Kasumi-1 (cell line): ENCODE measurements at places on chromosomes 11 and 22.

DNA sequence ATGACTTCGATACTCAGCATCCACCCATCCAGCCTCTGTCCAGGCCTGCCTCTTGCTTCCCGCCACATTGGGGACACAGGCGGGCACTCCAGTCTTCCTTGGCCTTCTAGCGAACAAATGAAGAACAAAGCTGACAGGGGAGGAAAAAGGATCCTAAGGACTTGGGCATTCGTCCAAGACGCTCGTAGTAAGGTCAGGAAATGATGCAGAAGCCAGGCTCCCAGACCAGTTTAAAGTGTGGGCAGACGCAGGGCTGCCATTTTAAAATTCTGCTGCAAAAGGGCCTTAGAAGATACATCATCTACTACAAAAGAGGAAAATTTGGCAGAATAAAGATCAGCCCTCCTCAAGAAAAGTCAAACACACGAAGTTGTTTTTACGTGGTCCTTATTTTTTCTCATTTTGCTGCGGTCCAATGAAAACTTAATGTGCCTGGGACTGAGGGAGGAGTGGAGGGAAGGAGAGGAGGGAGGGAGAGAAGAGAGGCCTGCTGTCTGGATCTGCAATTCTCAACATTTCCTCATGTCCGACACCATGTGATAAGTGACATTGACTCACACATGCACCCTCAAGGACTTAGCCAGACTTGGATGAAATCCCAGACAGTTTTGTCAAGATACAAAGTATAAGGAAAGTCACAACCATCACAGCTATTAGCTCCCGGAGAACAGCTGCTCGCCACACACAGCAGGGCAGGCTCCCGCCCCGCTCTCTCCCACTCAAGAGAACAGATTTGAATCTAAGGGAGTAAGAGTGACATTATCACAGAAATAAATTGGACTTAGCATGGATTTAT is 5.7 kb downstream of the DNAL4 start:
- DNase-seq, result no peak

DNA sequence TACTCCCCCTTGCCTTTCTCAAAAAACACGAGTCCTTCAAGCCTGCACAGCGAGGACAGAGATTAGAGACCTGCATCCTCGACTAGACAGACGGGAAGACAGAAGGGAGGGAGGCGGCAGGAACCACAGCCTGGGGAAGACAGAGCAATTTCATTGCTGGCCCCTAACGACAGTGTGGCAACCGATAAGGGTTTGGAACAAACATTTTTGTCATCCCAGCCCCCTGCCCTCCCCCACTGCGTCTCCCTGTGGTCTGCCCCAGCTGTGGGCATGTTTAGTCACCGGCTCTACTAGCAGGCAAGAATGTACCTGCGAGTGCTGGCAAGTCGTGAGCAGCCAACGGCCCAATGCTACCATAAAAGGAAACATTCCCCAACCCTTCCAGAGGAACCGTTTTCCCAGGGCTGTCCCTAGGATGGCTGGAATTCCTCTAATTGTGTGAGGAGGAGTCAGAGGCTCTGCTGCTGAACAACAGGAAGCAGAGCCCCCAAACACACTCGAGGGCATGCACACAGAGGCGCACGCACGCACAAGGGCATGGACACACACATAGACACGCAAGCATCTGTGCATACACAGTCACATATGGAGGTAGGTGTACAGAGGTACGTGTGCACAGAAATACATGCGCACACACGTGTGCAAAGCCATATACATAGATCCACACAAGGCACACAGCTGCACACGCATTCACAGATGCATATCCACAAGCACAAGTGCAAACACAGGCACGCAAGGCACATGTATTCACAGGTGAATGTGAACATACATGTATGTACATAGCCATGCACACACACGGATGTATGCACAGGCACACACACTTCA is 58.3 kb downstream of the MYH9 start:
- DNase-seq, result peak; percentile 74

DNA sequence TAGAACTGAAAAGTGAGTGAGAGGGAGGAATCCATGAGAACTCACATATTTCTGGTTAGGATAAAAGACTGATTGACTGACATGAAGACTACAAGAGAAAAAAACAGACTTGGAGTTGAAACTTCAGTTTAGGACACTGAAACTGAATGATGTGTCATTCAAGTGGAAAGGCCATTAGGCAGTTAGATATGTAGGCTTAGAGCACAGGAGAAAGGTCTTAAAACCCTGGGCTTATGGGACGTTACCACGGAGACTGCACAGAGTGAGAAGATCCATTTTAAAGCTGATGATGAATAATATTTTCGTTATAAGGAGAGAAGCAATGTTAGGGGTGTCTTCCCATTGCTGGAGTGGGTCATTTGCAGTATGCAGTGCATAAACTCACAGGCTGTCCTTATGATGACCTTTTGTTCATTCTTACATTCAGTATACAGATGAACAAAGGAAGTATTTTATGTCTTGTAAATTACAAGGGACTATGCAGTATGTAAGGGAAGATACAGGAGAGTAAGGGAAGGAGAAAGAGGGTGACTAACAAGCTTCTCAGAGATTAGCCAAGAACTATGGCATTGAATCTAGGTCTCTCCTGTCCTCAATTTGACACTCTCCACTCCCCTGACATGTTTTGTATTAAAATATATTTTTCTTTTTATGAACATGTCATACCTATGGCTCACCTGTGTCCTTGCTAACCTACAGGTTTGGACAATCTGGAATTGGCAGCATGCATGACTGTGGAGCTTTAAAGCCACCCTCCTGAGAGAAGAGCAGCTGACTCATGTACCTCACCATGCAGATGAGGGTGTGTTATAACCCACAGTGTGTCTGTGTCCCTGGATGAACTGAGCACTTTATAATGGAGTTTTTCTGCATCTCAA is 63.7 kb downstream of the MAML2 start:
- DNase-seq, result no peak

GRCh38 chr22:30289980-30290313 is 642 bp upstream of the CASTOR1 start:
- no peak for DNase-seq
